ENCODE measurements at places on chromosomes 12 and 14.

DNA sequence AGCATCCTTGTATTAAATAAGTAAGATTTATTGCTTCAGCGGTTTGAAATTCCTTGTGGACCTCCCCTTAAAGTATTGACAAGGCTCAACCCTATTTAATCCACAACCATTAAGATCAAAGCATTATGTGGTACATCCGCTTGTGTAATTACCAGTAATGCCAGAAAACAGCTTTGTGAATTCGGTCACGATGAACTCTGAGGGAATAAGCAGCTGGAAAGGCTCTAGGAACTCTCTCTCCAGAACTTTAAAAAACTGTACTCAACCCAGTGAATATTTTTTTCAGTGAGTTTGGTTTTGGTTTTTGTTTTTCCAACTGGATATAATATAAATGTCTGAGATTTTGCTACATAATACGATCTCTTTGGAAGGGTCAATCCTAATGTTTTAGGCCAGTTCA is 49.3 kb upstream of the DIO2 start:
- DNase-seq, result no peak

DNA sequence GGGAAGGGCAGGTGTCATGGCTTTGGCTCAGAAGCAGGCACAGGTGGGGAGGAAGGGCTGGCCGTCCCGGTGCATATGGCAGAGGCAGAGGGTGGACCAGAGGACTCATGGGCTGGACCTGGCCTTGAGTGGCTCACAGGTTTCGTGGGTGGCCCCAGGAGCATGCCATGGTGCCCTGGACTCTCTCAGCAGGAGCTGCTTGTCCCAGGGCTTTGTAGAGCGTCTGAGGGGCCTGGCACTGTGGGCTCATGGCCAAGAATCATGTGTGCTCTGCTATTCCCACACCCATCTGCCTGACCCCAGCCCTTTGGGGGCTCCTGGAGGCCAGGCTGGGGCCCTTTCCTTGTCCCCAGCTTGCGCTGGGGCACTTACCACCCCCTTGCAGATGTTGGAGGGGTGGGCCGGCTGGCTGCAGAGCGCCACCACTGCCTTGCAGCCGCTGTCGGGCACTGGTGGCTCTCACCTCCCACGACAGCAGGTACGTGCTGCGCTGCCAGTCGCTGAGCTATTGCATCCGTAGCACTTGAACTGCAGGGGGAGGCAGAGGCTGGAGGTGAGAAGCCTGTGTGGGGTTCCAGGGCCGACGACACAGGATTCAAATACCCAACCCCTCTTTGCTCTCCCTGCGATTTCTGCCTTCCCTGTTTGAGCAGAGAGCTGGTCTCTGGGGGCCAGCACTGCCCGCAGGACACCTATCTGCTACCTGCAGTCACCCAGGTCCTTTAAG is 187.4 kb upstream of the PRMT8 start:
- DNase-seq, result no peak

DNA sequence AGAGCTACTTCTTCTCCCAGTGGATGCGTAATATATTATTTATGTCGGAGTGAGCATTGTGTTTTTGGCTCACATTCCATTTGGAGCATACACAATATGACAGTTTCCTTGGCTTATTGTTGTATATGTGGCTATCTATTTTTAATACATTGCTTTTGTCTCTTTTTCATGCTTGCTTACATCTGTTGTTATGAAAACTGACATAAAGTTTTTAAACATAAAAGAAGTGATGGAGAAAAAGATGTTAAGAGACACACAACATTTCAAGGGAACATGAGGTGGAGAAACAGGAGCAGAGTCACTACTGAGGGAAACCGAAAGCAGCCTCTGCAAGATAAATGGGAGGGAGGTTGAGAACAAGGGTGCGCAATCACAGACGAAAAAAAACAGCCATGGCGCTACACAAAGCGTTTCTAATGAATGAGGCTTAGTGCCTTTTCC is 228.4 kb upstream of the NPAS3 start:
- DNase-seq, result no peak

GRCh38 chr12:107304588-107305532 is 211.5 kb upstream of the CRY1 start:
- DNase-seq, result no peak

- DNase-seq, result no peak
Observed at GRCh38 chr12:43655586-43655985, 103.0 kb downstream of the PUS7L start.

DNA sequence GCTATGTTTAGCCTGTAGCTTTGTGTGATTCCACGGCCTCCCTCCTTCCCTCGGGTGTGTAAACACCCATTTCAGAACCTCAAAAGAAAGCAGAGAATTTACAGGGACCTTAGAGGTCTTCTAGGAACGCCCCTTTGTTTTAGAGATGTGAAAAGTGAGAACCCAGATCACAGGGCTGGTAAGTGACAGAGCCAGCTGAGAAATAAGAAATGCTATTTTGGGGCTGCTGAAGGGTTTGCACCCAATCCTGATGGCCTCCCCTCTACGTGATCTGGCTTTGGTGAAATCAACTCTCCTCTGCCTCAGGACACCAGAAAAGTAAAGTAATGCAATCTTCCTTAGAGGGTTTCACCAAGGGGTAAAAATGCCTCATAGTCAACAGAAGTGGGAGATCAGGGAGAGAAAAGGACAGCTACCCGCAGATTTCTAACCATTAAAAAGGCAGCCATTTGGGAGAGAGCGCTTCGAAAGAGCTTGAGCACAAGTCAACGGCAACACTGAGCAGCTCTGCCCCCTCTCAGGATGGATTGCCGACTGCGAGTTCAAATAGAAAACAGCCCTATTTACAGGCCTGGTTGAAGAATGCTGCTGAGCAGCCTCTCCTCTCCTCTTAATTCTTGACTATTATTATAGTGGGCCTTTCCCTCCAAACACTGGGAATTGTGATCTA is 78.5 kb upstream of the RASSF3 start:
- DNase-seq, result no peak

DNA sequence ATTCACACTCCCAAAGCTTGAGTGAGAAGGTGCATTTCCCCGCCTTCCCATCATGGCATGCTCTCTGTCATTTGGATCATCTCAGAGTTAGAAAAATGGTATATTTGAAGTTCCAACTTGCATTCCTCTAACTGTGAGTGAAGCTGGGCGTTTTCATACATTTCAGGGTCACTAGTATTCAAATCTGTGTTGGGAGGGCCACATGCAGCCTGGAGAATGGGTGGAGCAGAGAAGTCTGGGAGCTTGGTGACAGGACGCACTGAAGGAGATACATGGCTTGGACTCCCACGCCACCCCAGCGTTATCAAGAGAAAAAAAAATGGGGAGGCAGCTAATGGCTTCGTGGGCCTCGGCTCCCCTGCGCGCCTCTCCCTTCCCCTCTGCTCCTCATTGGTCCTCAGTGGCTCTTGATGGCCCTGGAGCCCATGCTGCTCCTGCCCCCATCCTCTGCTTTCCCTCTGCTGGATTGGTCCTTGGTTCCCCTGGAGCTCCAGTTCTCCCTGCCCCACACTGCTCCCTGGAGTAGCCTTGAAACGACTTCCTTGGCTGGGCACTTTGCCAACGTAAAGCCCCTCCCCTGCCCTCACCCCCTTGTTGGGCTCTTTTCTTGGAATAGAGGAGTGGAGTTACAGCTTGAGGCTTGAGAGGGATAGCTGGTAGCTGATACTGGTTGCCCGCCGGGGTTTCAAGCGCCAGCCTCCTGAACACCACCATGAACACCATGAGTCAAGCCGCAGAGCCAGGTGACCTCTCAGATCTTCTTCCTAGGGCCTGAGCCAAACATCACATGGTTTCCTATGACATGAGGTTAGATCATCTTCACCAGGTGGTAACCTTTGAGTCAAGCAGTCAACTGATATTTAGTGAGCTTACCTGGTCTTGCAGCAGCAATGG is 139.6 kb downstream of the PRKCH start:
- no peak for DNase-seq

DNA sequence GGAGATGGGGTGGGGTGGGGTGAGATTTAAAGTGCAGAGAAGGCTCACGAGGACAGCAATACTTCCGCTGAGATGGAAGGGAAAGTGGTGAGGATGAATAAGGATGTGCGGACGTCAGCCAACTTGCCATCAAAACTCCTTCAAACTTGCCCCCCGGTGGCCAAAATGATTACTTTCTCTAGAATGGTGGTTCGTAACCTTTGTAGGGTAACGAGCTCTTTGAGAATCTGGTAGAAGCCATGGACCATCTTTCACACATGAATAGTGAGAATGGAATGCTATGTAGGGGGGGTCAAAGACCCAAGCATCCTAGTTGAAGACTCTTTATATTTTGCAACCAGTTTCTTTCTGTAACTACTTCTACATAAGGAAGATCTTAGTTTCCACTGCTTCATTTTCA is 245.9 kb upstream of the DDHD1 start:
- peak; percentile 60 for DNase-seq

- DNase-seq, result no peak
Observed at GRCh38 chr14:21192875-21193535, 37.1 kb upstream of the OR5AU1 start.

DNA sequence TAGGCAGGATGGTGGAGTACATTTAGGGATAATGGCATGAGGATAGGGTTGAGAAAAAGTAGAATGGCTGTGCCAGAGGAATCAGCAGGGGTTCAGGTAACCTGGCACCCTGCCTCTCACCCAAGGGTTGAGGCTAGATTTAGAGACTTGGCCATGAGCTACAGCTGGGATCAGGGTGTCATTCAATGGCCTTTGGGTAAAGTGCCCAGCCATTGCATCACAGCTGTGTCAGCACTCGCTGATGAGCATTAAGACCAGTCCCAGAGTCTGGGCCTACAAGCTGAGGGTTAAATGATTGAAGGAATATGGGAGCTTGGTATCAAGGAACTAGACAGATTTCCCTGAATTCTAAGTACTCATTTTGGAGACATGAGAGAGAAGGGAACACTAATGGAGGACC is 113.9 kb downstream of the PRIMA1 start:
- DNase-seq, result no peak

DNA sequence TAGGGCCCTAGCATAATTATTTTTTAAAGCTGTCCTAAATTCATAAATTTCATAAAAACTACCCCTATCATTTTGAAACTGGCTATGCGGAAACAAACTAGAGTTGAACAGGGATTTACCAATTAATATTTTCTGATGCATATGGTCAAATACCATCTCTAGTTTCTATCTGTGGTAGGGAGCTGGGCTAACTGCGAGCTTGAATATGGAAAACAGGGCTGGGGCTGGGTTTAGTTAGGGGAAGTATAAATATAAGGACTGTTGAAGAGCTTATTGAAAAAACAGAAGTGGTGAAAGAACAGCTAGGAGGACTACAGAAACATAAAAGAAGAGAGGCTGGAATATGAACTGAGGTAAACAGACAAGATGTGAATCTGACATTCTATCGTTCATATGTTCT is 91.8 kb downstream of the SLC38A1 start:
- no peak for DNase-seq

GRCh38 chr14:49702725-49703124 is 9.8 kb downstream of the KLHDC1 start:
- DNase-seq, result no peak

- DNase-seq, result no peak
Observed at GRCh38 chr12:116184763-116185162, 92.7 kb downstream of the MED13L start.

GRCh38 chr14:58082491-58083098 is 69.4 kb downstream of the ARMH4 start:
- DNase-seq, result peak; percentile 62

DNA sequence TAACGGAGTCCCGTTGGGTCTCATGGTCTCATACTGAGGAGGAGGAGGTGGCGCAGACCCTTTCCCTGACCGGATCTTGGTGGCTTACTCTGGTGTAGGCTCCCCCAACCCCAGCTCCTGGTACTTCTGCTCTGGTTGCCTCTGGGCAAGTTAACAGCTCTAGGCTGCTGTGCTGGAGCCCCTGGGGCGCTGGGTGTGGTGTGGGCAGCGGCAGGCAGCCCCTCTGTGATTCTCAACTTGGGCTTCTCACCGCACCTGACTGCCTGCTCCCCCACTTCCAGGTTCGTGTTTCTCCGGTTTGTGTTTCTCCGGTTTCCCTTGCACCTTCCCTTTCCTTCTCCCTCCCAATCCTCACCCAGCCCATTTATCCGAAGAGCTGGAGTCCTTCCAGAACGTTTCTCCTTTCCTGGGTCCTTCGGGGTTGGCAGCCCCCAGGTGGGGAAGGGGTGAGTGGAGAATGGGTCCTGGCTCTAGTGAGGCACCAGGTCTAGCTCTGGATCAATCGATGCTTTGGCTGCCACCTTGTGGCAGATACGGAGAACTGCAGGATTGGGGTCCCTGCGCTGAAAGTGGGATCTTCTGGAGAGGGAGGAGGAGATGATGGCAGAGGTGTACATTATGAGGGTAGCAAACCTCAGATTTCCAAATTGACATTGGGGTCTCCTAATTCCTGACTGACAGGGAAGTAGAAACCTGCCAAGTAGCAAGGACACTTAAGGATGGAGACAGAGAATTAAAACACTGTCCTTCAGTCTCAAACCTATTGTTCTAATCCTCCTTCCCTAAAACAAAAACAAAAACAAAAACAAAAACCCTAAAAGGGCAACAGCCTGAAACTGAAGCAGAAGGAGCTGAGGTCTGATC is 8.3 kb downstream of the CISTR start:
- DNase-seq, result no peak

DNA sequence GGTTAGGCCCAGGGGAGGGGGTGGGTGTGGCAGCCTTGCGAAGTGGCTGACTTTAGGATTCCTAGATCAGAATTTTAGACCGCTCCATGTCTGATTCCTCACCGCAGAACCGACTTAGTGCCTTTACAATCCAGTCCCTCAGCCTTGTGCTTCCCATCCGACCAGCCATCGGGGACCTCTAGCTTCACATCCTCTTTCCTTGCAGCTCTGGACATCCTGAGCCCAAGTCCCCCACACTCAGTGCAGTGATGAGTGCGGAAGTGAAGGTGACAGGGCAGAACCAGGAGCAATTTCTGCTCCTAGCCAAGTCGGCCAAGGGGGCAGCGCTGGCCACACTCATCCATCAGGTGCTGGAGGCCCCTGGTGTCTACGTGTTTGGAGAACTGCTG is 557 bp downstream of the COPS7A start:
- no peak for DNase-seq

- no peak for DNase-seq
Observed at GRCh38 chr12:53097564-53098353, at the start of gene IGFBP6. Gene IGFBP6, plus strand, starts transcription at chr12:53097667. Its CDS starts 51 bp downstream, at chr12:53097718.

GRCh38 chr12:85448548-85449139 is 168.6 kb downstream of the ALX1 start:
- no peak for DNase-seq

GRCh38 chr14:99271221-99271941 is 616 bp downstream of the BCL11B start:
- DNase-seq, result no peak

DNA sequence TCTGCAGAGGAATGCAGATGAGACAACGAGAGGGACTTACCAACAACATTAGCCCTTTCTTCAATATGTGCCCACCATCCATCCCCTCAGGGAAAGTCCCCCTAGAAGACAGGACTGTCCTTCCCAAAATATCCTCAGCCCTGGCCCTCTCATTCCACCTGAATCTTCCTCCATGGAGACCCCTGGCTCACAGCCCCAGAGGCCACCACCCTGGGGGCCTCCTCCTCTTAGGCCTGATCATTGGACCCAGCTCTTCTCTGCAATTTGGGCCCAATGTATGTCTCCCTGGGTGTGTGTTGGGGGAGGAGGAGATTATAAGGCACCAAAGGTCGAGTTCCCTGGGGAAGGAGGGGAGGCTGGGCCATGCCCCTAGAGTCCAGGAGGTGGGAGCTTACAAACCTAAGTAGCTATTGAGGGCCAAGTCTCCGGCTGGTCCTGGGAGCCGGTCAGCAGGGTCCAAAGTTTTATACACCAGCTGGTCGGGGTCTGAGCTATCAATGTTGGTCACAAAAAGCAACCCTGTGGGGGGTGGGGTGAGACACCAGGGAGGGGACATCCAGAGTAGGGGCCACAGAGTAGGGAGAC is 8.1 kb downstream of the ITGA7 start:
- no peak for DNase-seq

GRCh38 chr12:108612788-108613282 is 15.0 kb upstream of the TMEM119 start:
- DNase-seq, result no peak

- no peak for DNase-seq
Observed at GRCh38 chr12:55707219-55707671, 459 bp downstream of the ITGA7 start.

All from AG09309 (cell line).